Stimulated activated CD4-positive, alpha-beta T cell treated with anti-CD3 and anti-CD28 coated beads, Interleukin-12 subunit alpha, Interleukin-12 subunit beta, amount 100 ng/mL, for 4 hours (primary cell): ENCODE measurements at places on chromosomes 7 and 10.

DNA sequence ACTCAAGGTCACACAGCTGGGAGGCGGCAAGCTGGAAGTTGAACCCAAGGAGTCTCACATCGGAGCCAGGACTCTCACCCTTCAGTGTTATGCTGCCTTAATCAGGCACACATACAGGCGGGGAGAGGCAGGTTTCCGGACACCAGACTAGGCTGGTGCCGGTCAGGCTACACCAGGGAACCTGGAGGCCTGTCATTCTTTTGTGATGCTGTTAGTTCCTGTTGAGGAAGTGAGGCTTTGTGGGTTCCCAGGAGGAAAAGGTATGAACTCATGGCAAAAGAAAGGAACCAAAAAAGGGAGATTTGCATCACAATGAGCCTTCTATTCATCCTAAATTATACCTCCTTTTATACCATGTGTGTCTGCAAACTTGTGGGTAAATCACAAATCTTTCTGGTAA, 103.8 kb downstream of the TCF7L2 start:
- DNase-seq: no peak

DNA sequence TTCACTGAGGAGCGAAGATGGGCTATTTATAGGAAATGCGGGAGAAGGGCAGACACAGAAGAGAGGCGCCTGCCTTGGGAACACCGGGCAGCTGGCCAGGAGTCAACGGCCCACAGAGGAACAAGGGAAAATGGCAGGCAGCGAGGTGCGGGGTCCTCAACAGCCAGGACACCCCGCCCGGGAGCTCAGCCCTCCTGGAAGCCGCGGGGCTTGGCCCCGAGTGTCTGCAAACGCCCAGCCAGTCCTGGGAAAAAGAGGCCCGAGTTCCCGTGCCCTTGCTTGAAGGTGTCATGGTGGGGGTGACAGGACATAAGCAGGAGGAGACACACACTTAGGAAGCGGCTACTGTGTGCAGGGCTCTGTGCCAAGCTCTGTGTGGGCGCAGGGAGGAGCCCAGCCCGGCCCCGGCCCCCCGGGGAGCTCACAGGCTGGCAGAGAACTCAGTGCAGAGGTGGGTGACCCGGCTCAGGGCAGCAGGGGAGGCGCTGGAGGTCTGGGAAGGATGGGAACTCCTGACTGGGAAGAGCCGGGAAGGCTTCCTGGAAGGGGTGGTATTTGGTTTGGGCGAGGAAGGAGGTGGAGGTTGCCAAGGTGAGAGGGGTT, 79.9 kb downstream of the ELFN1 start:
- no peak for DNase-seq

- no peak for DNase-seq
Measured at GRCh38 chr10:20767028-20767427, 130.1 kb downstream of the NEBL start.

DNA sequence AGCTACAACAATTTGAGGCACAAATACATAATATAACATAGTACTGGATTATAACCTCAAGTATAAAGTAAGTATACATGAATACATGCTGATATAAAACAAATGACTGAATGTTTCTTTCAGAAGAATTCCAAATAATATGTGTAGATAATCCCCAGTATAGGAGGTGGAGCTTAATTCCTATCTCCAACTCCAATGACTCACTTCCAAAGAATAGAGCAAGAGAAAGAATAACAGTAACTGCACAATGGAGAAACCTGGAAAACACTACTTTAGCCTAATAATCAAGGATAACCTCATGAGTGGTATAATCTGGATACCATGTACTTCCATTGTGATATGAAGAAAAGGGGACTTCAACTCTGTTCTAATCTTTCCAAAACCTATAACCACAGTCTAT, 13.7 kb upstream of the SEMA3C start:
- no peak for DNase-seq

- DNase-seq: no peak
Measured at GRCh38 chr10:70726909-70727495, 54.7 kb downstream of the ADAMTS14 start.

- DNase-seq: no peak
Measured at GRCh38 chr7:155696747-155697146, 52.3 kb downstream of the RBM33 start.

GRCh38 chr10:55519264-55519663, 718.2 kb upstream of the PCDH15 start:
- no peak for DNase-seq

GRCh38 chr10:116972131-116972530, 32.9 kb downstream of the SHTN1 start:
- DNase-seq: no peak

GRCh38 chr7:120164-120991, 72.0 kb upstream of the FAM20C start:
- no peak for DNase-seq

GRCh38 chr10:17888189-17888588, 63.5 kb upstream of the SLC39A12 start:
- DNase-seq: no peak

DNA sequence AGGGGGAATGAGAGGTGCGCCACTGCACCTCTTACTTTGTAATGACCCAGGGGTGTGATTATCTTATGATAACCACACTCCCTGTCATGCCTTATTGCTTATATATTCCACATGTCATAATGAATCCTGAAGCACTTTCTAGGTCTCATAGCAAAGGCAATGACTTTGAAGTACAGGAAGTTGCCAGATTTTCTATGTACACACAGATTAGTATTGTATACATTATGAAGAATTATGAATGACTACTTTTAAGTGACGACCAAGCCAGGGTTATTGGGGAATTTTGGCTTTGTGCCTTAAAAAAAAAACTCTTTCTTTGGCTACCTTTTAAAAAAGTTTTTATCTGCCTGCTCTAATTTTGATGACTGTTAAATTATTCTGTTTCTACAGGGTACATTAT, 269.6 kb downstream of the MDFIC start:
- DNase-seq: no peak

DNA sequence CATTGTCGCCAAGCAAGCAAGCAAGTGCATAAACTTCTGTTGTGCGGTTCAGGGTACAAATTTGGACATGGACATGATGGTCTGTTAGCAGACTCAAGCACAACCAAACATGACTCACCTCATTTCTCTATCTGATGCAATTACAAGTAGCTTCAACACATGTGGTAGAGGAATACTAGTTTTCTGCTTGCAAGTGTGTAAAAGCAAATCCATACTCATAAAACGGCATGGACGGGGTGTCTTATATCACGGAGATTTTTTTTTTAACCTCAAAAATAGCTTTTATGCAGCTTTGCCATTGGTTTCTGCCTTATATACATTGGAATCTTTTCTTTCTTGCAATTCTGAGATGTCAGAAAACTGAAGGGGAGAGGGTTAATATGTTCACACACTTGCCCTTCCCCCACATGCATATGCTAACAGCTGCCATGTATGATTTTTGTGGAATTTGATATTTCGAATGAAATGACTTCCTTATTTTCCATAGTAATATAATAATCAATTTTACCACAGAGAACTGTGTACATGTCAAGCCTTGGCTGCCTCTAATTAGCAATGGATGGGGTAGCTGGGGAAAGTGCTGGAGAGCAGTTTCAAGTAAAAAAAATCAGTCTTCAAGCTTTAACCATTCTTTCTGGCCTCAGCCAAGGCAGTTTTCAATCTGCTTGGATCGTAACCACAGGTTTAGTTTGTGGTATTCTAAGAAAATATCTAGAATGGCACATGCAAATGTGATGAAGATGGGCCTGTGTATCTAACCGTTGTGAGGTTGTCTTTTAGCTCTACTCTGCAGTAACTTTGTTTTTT, 106.0 kb upstream of the PDCD4 start:
- no peak for DNase-seq

- DNase-seq: no peak
Measured at GRCh38 chr7:74722153-74722552, 51.7 kb upstream of the NCF1 start.

DNA sequence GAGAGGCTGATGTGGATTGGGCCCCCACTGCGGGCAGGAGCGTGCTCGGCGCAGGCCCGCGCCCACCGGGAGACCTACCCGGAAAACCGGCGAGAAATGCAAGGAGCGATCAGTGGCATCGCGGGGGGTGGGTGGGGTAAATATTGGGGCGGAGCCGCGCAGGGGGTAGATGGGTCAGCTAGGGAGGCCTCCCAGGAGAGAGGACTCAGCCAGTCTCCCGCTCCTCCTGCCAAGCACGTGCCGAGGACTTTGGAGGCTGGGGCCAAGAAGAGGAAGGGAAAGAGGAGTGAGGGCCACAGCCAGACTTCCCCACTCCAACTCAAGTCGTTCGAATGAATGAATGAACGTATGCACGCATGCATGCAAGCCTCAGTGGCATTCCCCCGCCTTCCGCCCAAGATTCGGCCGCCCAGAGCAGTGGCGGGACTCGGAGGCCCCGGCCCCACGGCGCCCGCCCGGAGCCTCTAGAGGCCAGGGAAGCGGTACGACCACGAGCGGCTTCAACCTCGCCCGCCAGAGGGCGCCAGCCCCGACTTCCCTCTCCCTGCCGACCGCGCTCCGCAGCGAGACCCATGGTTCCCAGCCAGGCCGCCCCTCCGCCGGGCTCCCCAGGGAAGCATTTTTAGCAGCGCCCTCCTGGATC, 3.6 kb downstream of the NPM3 start:
- DNase-seq: peak; percentile 88

- DNase-seq: no peak
Measured at GRCh38 chr10:33676606-33677339, 342.3 kb upstream of the NRP1 start.

GRCh38 chr10:121069061-121069850, 218.1 kb downstream of the WDR11 start:
- no peak for DNase-seq

- no peak for DNase-seq
Measured at GRCh38 chr10:97336446-97336845, 1.9 kb upstream of the FRAT2 start.
